Muscle of back (tissue), 13 donors: ENCODE measurements at places on chromosomes 7 and 10. TPM values are rescaled to one million over a fixed set of nuclear protein-coding genes. Genes with fewer than 3 reads are reported as not detected.

DNA sequence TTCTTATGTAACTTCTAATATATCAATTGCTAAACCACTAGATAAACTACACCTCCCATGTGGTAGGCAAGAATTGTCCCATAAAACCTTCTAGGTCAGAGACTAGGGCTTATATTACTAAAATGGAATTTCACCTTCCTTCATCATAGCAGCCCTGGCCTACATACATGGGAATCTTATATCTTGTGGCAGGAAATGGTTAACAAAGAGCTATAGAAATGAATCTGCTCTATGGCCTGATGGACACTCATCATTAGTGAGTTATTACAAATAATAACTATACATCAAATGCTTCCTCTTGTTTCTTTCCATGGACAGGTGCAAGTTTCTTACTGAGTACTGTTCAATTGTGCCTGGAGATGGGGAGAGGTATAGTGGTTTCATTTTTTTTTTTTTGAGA is 62.3 kb upstream of the PDLIM1 start:
- no peak for DNase-seq

DNA sequence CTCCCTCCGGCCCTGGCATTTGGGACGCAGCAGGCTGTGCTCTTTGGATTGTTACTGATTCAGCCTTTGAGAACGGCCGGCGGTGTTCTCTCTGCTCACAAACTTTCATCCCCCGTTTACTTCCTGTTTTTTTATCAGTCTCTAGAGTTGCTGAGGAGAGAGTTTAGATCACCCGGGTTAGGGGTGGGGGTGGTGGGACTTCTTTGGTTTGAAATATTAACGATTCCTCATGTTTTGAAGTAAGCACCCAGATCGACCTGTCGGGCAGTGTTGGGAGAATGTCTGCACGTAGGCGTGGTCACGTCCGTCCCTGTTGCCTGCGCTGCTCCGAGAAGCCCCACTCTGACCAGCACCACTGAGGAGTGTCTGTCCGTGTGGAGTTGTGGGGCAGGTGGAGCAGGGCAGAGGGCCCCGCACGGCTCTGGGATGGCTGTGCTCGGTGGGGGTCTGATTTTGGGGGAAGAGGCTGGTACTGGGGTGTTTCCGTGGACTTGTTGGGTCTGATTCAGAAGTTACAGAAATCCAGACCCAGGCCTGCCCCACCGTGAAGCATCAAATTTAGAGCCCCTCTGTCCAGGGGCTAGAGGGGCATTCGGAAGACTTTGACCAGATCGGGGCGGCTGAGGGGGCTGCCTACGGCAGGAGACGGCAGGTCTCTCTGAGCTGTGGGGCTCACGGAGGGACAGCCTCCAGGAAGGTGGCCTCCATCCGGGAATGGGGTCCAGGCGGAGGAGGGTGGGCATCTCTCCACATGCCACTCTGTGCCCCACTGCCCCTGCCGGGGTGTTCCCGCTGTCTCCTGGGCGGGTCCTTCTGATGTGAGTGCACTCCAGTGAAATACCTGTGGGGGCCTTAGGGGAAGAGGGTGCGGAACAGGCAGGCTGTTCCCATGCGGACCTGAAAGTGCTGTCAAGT is 7.4 kb downstream of the INPP5A start:
- no peak for DNase-seq

DNA sequence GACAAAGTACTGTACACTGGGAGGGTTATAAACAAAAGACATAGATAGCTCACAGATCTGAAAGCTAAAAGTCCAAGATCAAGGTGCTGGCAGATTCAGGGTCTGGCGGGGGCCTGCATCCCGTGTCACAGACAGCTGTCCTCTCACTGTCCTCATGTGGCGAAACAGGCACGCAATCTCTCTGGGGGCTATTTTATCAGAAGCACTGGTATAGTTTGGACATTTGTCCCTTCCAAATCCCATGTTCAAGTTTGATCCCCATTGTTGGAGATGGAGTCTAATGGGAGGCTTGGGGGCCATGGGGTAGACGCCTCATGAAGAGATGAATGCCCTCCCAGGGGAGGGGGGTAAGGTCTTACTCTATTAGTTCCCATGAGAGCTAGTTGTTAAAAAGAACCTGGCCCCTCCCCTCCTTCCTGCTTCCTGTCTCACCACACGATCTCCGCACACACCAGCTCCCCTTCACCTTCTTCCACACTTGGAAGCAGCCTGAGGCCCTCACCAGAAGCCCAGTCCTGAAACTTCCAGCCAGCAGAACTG is 72.5 kb upstream of the UCN3 start:
- no peak for DNase-seq

GRCh38 chr7:69962186-69963065 is 364.2 kb downstream of the AUTS2 start:
- DNase-seq = peak; percentile 61

- DNase-seq = no peak
These were observed 44.6 kb downstream of the COL28A1 start for GRCh38 chr7:7491044-7491443.

DNA sequence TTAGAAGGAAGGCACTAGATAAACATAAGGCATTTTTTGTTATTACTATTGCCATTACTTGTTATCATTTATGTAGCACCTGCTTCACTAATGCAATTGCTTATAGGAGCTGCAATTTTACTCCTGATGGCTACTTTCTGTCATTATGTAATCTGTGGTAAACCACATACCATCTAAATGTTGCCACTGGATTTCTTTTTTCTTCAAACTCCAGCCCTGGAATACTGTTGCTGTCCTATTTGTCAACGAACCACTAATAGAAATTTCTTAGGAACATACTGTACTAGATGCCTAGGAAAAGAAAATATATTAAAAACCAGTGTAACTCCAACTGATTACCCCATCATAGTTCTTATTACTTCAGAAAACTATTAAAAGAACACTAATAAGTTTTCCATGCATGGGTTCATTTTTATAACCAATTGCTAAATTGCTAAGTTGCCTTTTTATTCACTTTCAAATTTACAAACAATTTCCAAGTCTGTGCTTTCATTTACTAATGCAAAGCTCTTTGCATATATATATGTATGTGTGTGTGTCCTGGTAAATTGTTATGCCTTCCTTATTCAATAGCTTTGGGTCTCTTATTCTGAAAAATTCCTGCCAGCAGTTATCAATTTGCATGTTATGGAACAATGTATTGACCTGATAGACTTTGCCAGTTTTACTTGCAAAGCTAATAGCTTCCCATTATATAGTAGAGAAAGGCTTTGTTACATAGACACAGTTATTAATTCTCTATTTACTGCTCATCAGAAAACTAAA is 287.4 kb downstream of the EXOC4 start:
- no peak for DNase-seq

GRCh38 chr7:127822822-127823508 is 171.0 kb downstream of the SND1 start:
- DNase-seq = no peak

GRCh38 chr7:34687529-34687928 is 29.5 kb downstream of the NPSR1 start:
- no peak for DNase-seq

GRCh38 chr10:20768843-20769242 is 128.3 kb downstream of the NEBL start:
- peak; percentile 77 for DNase-seq

DNA sequence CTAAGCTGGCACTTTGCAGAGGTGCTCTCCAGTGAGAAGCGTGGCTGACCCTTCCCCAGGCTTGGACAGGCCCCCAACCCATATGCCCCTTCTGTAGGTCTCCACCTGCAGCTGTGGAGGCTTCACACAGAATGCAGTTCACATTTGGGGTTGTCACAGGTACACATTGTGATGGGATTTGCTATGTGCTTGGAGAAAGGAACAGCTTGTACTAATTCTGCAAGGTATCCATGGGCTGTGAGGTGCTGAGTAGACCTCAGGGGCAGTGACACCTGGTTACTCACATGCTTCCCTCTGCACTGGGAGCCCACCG is 188.9 kb downstream of the CXCL12 start:
- no peak for DNase-seq

DNA sequence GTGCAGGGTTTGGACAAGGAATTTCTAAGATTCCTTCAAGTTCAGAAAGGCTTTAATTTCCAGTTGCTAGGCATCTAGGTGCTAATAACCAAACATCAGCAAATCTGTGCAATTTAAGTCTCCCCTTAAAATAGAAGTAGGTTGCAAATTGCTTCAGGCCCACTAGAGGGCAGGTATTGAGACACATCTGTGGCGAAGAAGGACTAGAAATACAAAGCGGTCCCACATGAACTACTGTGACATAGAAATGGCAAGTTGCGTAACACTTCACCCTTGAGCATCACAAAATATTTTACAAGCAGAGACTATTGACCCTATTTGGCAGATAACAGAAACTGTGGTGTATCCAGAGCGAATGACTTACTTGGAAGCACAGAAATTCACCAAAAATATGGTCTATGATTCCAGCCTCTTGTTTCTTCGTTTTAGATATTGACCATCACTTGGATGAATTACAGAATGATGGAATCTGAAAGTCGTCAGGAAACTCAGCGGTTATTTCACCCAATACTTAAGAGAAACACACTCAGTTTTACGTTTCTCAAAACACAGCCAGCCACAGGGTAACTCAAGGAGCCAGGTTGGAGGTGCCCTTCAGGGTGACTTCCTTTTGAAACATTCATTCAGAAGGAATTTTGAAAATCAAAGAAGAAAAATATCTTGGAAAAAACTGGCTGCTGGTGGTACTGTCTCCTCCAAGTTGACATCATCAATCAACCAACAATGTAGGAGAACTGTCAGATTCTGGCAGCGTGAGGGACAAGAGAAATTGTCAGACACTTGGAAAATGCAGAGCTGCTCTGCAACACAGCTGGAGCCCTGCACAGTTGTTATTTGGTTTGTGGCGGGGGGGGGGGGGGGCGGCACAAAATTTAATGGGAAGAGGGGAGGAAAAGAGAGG is 256.3 kb upstream of the MINDY3 start:
- no peak for DNase-seq

GRCh38 chr10:110972231-110973134 is 53.1 kb downstream of the SHOC2 start:
- no peak for DNase-seq

- no peak for DNase-seq
These were observed 269.5 kb downstream of the TSPAN12 start for GRCh38 chr7:120588416-120588815.

The IFIT3 gene
- 10.9 TPM for polyA plus RNA-seq

The PAX4 gene
- polyA plus RNA-seq = not detected

The DPYSL4 gene
- polyA plus RNA-seq = 3.6 TPM

The OR9A2 gene
- polyA plus RNA-seq = not detected
